Activated CD4-positive, CD25-positive, alpha-beta regulatory T cell (primary cell): ENCODE measurements at places on chromosomes 16 and 17.
A peak's percentile ranks its signal among the peaks of the same experiment; 100 is the strongest.

- DNase-seq = no peak
These were observed 18.2 kb upstream of the ERN1 start for GRCh38 chr17:64148017-64148631.

DNA sequence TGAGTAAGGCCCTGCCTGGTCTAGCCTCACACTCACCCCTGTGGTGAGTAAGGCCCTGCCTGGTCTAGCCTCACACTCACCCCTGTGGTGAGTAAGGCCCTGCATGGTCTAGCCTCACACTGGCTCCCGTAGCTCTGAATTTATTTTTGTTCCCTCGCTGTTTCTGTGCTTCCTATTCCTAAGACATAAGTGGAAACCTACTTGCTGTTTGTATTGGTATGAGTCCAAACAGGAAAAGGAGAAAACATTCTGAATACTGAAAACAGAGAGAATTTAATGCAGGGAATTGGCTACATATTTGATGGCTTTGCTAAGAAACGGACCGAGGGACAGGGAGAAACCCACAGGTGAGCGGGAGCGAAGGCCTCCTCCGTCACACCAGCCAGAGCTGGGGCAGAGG, 267.8 kb downstream of the FOXL1 start:
- no peak for DNase-seq

DNA sequence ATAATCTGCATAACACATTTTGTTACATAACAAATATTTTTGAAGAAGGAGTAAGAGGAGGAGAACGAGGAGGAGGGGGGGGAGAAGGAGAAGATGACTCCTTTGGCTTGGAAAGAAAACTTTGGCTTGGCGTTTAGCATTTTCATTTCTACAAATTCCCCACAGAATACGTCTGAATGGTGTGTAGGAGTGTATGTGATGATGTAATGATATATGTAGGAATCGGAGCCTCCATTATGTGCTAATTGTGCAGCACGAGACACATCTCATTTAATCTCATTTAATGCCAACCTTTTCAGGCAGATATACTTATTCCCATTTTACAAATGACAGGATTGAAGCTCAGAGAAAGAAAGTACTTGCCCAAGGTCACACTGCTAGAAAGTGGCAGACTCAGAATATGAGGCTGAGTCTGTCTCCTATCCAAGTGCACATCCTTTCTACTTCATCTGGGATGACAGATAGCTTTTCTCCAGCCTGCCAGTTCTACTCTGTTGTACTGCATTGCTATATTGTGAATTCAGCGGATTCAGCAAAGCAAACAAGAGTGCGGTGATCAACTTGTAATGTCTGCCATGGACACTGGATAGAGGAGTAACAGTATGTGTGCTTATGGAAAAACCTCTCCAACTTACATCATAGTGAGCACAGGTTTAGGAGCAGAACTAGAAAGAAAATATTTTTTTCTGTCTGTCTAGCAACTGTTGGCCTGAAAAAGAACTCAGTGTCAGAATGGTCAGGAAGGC, 10.4 kb upstream of the SLC47A2 start:
- no peak for DNase-seq

DNA sequence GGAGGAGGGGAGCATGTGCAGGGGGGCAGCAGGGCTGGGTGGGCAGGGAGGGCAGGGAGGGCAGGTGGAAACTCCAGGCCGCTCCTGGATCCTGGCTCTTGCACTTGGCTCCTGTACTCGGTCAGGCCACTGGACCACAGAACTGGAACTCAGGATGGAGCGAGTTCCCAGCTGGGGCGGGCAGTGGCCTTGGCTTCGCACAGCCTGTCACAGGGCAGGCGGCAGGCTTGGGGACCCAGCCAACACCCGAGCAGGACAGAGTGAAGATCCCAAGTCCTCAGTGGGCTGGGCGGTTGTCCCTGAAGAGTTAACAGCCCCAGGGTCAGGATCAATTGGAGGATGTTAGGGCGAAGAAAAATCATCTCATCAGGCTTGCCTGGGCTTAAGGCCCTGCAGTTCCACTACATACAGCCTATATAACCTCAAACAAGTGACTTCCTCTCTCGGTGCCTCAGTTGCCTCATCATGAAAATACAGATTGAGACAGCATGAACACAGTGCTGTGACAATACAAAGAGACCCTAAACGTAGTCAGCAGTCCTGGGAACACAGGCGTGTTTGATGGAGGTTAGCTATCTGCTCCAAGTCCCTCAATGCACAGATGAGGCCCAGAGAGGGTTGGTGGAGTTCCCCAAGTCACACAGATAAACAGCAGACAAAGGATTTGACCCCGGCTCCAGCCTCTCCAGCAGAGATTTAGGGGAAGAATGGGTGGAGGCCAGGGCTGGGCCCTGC, 21.9 kb downstream of the ZNF423 start:
- no peak for DNase-seq

- no peak for DNase-seq
These were observed 174.1 kb upstream of the MPHOSPH6 start for GRCh38 chr16:82344157-82344556.

GRCh38 chr16:191831-192230, 11.6 kb downstream of the HBQ1 start:
- no peak for DNase-seq

GRCh38 chr17:49616086-49616485, 40.4 kb downstream of the NXPH3 start:
- no peak for DNase-seq

- no peak for DNase-seq
These were observed 134.0 kb downstream of the FOXL1 start for GRCh38 chr16:86712158-86713009.

GRCh38 chr17:82324566-82325285, 7.3 kb upstream of the CD7 start:
- DNase-seq = no peak

GRCh38 chr17:248337-249235, 67.1 kb upstream of the DOC2B start:
- DNase-seq = no peak

DNA sequence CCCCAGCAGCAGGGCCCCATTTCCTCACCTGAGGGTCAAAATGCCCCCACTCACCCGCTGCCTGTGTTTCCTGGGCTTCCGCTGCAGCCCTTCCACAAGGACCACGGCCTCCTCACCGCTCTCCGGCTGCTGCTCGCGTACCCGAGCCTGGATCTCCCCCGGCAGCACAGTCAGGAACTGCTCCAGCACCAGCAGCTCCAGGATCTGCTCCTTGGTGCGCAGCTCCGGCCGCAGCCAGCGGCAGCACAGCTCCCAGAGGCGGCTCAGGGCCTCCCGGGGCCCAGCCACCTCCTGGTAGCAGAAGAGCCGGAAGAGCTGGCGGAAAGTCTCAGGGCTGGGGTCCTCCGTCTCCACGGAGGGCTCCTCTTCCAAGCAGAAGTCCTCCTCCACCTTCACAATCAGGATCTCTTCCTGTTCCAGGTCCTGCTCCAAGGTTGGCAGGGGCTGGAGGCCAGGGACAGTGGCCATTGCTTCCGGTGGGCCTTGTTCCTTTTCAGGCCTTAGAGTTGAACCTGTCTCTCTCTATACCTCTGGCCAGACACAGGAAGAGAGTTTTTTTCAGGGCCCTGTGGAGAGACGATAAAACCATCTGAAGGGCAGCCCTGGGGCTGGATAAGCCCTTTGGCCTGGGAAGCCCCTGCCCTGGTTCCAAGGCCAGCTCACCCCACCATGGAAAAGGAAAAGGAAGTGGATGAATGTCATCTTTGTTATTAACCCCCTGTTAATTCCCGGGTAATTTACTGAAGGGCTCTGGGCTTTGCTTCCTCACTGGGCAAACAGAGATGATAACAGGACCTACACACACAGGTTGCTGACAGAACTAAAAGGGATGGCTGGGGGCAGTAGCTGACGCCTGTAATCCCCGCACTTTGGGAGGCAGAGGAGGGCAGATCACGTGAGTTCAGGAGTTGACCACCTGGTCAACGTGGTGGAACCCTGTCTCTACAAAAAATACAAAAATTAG, 1.2 kb downstream of the ZNF500 start:
- no peak for DNase-seq

- no peak for DNase-seq
These were observed 809.5 kb upstream of the GOT2 start for GRCh38 chr16:59543641-59544040.

DNA sequence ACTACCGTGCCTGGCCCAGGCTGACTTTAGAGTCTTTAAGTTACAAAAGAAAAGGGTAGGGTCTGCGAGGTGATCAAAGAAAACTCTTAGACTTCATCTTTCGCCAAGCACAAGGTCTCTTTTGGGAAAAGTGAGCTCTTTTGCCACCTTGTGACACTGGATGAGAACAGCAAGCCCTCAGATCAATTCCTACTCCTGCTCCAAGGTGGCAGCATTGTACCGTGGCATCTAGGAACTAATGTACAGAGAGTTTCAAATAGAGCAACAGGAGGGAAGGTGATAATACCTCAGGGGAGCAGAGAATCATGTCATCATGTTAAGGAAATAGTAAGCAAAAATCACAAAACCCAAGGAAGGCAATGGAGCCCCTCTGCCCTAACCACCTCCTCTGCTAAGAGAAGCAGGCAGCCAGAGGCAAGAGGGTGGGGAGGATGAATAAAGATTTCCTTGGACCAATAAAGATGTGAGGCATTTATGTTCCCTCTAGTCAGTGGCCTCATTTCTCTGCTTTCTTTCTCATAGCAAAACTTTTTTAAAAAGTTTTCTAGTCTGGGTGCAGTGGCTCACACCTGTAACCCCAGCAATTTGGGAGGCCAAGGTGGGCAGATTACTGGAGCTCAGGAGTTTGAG, 2.1 kb upstream of the C17orf78 start:
- DNase-seq = peak; percentile 13

GRCh38 chr16:68750193-68750695, 13.2 kb downstream of the CDH1 start:
- no peak for DNase-seq

DNA sequence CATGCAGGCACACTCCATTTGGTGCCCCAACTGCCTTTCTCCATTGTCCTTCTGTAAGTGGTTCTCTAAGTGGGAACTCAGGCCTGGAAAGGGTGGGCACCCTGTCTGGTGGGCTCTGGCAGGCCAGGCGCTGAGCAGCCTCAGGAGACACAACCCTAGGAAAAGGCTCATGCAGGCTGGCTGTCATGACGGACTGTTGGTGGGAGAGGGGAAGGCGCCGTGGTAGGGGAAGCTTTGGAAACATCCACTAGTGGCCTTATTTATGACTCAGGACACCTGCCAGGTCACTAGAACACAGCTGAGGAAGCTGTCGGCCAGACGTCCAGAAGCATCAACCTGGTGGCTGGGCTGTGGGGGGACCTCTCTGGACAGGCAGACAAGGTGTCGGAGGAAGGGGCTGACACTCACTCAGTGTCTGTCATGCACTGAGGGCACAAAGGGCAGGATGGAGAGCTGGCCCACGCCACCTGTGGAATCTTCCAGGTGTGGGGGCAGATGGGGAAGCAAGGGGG, 216.0 kb downstream of the SEC14L1 start:
- no peak for DNase-seq

DNA sequence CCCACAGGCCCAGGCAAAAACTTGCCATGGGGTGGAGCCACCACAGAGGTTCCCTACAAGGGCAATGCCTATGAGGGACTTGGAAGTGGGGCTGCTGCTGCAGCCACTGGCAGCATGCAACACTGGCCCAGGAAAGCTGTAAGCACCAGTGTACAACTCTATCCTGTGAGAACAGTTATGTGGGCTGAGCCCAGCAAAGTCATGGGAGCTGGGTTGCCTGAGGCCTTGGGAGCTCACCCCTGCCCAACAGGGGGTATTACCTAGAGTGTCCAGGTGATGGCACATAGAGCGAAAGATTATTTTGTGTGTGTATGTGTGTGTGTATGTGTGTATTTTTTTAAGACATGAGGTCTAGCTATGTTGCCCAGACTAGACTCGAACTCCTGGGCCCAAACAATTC, 57.0 kb downstream of the TANC2 start:
- DNase-seq = no peak

- no peak for DNase-seq
These were observed 8.7 kb downstream of the ATXN1L start for GRCh38 chr16:71854369-71854948.

DNA sequence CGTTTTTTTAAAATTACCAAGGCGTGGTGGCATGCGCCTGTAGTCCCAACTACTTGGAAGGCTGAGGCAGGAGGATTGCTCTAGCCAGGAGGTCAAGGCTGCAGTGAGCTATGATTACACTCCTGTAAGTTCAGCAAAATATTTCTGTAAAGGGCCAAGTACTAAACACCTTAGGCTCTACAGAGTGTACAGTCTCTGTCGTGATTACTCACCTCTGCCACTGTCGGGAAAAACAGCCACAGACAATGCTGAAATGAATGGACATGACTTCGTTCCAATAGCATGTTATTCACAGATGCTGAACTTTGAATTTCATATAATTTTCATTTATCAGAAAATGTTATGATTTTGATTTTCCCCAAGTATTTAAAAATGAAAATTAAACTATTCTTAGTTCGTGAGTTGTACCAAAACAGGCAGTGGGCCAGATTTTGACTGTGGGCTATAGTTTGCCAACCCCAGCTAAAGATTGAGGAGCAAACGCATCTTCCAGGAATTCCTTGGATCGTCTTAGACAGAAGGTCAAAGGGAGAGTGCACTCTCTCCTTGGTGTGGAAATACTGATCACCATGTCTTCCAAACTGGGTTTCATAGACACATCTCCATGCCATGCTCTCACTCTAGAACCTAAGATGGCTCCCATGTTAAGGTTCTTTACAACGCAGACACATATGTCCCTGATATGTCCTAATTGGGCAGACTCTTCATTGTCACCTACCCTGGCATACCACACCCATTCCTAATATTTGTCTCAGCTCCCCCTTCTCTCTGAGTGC, 89.5 kb downstream of the MARF1 start:
- no peak for DNase-seq

DNA sequence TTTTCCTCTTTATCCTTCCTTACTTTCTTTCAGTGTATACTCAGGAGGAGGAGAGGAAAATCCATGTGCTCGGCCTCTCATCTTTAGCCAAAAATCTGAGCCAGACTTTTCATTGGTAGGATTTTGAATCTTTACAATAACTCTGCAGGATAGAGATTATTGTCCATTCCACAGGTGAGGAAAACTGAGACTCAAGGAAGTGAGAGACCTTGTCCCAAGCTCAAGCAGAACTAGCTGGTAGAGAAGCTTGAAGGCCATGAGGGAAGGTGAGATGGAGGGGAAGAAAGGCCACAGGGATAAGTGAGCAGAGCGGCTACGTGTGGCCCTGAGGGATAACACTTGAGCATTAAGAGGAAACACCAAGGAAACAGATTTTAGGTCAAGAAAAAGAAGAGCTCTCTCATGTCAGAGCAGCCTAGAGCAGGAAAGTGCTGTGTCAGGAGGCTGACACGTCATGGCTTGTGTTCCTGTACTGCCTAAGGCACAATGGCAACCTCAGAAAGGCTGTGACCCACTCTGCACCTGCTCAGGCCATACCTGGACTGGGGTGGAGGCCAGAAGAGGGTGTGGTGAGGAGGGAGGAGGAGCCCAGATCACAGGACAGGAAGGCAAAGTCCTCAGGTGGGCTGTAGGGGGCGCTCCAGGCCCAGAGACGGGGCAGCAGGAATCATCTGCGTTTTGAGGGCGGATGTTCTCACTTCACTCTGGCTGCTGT, 11.9 kb downstream of the MT4 start:
- DNase-seq = peak; percentile 81

GRCh38 chr17:76032073-76032779, 5.1 kb upstream of the EVPL start:
- DNase-seq = no peak
